Bladder microvascular endothelial cell (primary cell): ENCODE measurements at places on chromosomes 4 and X. TPM values are rescaled to one million over a fixed set of nuclear protein-coding genes. Genes with fewer than 3 reads are reported as not detected.

The SORCS2 gene
- not detected in 2 replicates for total RNA-seq

The IBSP gene
- total RNA-seq = not detected in 2 replicates

The SLC25A4 gene
- 4.7 and 11.8 TPM in 2 replicates for total RNA-seq

The CXCR3 gene
- not detected in 2 replicates for total RNA-seq

The ETDB gene
- total RNA-seq = not detected in 2 replicates

The CT45A1 gene
- not detected in 2 replicates for total RNA-seq

The TCP11X2 gene
- not detected in 2 replicates for total RNA-seq

The SMARCA1 gene
- total RNA-seq = 14.2 and 31.3 TPM in 2 replicates

The HERC5 gene
- total RNA-seq = 3.9 and 4.0 TPM in 2 replicates

The CYTL1 gene
- 29.2 and 170 TPM in 2 replicates for total RNA-seq
